ENCODE measurements at places on chromosomes 6 and 20.

DNA sequence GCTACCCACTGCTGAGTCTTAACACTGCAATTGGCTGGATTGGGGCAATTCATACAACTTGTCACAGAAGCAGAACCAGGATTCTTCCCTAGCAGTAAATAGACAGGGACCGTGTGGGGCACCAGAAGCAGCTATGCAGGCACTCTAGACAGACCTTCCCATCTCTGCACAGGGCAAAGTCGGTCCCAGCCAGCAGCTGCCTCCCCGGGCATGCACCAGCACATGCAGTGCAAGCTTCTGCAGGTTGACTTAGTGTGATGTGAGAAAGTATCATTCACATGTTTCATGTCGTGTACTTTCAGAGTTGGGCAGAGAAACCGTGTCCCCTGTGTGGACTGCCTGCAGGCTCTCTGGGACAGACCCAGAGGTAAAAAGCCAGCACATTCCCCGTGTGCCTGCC lies 98.0 kb upstream of the FOXA2 start:
- DNase-seq = no peak

DNA sequence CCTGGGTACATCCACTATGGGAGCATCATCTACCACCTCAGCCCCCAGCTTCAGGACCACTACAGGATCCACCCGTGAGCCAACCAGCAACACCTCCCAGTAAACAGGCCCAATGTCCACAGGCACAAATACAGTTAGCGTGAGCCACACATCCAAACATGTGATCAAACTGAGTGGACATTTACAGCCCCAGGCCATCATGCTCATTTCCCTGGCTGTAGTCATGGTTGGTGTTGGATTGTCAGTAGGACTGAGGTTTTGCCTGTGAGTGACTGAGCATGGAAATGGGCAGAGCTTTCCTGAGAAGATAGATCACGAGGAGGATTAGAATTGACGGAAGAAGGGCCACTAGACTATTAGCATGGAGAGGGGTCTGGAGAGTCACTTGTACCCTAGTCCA lies 10.7 kb upstream of the MUC21 start:
- DNase-seq = no peak

GRCh38 chr6:12845224-12846004 lies 128.8 kb downstream of the PHACTR1 start:
- DNase-seq = no peak

DNA sequence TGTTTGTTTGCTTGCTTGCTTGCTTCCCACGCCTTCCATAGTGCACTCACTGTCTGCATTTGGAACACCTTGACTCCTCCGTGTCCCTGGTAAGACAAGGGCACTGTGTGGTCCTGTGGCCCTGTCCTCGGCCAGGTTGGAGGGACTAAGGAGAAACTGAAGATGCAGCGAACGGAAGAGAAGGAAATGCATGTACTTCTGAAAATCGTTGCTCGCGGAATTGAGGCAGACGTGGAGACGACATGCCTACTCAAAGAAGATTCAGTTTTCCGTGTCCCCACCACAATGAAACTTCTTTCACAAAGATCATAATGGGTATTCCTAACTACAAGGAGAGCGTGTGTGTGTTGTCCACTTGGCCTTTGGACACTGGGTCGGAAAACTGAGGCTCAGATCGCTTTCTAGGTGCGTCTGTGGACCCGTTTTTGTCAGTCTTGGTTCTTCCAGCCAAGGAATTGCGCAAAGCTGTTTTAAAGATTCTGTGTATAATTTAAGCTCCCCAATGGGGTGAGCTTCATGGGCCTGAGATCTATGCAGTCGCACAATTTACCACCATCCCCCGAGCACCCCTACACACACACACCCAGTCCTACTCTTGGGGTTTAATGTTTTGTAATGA lies 120.4 kb upstream of the ZNF184 start:
- DNase-seq = no peak

DNA sequence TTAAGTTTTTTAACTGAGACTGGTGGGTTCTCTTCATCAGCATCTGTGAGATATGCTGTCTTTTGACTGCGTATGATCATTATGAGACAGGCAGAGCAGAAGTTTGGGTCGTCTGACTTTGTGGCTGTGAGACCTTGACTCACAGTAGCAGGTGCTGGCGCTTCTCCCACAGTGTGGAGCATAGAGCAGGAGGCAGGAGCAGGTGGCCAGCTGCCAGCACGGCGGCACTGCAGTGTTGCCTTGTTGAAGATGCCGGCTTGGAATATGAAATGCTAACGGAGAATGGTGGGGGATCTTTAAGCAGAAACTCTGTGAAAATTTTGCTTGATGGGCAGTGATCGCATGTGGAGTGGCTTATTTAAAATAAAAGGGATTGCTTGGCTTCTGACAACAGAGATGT lies 105.0 kb downstream of the TIAM2 start:
- DNase-seq = peak; percentile 71

DNA sequence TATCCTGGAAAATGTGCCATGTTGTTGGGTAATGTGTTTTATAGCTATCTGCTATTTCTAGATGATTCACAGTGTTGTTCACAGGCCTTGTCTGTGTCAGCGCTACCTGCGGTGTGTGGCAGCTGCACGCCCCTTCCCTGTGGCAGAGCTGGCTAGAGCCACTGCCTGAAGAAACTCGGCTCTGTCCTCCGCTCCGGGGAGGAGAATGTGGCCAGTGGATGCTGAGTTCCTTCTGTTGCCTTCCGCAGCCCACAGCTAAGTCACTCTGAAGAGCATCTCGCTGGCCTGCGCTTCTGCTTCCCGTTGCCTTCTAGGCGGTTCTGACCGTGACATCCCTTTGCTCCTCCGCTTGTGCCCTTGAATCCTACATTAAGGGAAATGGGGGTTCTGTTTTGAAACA lies 135.1 kb downstream of the PLG start:
- DNase-seq = no peak

DNA sequence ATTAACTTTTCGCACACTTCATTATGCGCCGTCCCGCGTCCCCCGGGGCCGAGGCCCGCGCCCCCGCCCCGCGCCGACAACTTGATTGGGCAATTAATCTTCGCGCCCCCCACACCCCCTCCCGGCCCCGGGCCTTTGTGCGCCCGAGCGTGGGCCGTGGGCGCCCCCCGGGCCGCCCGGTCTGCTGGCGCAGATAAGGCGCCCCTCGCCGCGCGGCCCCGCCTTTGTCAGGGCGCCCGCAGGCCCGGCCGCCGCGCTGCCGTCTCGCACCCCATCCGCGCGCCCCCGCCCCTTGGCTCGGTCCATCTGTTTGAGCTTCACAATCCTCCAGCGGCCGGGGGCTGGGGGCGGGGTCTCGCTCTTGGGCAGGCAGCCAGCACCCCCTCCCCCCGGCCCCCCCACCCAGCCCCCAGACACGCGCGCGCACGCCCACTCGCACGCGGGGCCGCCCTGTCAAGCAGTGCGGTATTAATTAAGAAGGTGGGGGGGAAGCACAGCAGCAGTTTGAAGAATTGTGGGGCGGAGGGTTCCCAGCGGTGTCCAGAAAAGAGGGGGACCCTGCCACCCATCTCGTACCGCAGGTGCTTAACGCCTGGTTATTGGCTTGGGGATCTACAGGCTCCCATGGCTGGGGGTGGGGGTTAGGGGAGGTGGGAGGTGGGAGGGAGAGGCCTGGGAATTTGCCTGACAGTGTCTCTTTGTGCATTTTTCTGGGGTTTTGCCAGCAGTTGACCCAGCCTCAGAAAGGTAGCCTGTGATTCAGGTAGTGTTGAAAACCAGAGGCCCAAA lies 34.6 kb upstream of the SCRT2 start:
- no peak for DNase-seq

DNA sequence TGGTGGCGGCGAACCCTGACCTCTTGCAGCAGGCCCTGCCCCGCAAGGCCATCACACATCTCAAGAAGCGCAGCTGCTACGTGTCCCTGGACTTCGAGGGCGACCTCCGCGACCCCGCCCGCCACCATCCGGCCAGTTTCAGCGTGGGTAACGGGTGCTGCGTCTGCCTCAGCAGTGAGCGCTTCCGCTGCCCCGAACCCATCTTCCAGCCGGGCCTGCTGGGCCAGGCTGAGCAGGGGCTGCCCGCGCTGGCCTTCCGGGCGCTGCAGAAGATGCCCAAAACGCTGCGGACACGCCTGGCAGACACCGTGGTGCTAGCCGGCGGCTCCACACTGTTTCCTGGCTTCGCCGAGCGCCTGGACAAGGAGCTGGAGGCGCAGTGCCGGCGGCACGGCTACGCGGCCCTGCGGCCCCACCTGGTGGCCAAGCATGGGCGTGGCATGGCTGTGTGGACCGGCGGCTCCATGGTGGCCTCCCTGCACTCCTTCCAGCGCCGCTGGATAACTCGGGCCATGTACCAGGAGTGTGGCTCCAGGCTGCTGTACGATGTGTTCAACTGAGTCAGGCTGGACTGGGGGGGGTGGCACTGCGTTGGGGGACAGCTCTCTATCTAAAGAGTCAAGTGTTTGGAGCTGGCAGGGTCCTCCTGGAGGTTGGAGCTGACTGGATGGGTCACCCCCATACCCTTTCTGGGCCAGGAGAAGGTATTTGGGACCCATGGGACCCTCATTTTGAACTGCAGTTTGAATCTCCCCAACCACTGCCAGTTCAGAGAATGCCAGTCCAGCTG lies 1.1 kb downstream of the ACTL10 start:
- DNase-seq = no peak

DNA sequence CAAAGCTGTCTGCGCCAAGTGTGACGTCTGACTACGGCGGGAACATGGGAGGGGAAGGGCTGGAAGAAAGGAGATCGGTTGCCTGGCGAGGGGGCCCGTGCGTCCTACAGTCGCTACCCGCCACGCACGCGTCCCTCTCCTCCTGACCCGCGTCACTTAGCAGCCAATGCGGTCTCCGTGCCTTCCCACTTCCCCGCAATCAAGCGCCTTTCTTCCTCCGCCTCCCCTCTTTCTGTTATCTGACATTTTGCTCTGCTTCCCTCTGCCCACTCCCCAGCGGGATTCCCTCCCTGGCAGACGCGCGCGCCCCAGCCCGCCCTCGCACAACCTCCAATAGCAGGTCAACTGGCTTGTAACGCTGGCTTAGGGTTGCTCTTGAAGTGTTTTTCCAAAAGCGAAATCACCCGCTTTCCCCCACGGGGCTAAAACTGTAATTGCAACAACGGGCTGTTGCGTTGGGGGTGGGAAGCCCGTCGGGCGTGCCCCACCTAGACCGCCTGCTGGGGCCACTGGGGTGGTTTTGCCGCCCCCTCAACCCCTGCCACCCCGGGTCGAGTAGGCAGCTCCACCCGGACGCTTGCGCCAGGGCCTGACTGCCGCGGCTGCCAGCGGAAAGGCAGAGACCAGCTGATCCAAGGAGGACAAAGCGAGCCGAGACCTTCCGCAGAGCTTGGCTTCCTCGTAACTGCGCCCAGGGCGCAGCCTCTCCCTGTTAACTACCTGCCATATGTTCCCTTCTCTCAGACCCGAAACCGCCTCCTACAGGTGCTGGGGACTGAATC lies 6.2 kb upstream of the SOX4 start:
- peak; percentile 75 for DNase-seq

DNA sequence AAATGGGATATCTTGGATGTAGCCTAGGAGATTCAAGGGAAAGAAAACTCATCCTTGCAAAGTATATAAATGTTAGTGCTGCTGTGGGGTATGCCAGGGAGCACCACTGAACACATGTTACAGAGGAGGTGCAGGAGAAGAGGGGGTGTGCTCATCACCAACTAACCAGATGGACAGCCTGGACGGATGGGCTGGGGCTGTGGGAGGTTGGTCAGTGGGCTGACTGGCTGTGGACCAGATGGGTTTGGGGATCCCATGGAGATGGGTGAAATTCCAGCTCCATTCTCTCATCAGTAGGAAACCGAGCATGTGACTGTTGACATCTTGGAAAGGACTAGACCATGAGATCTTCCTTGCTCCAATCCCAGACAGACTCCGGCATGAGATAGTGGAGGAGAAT lies 201.0 kb downstream of the LRFN2 start:
- DNase-seq = no peak

GRCh38 chr20:25865715-25866656 lies 169.3 kb upstream of the ZNF337 start:
- DNase-seq = peak; percentile 44

DNA sequence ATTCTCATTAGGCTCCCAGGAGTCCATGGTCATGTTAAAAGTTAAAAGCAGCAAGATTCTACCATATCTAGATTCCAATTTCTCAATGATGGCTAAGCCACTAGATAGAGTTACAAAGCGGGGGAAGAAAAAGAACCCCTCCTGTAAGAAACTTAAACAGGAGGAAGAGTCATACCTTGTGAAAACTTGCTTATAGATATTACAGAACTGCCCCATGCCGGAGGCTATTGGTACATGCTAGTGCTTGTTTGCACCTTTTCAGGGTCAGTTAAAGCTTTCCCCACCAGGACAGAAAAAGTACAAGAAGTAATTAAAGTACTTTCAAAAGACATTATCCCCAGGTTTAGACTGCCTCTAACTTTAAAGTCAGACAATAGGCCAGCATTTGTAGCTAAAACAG lies 15.5 kb upstream of the GSTA3 start:
- no peak for DNase-seq

DNA sequence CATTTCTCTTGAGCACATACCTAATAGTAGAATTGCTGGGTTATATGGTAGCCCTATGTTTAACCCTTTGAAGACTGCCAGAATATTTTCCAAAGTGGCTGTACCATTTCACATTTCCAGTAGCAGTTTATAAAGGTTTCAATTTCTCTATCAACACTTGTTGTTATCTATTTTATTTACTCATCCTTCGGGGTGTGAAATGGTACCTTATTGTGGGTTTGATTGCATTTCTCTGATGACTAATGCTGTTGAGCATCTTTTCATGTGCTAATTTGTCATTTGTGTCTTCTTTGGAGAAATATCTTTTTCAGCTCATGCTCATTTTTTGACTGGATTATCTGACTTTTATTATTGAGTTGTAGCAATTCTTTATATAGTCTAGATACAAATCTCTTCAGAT lies 5.4 kb downstream of the ENPP4 start:
- DNase-seq = no peak

GRCh38 chr20:33400812-33401183 lies 521 bp downstream of the CDK5RAP1 start:
- DNase-seq = no peak

DNA sequence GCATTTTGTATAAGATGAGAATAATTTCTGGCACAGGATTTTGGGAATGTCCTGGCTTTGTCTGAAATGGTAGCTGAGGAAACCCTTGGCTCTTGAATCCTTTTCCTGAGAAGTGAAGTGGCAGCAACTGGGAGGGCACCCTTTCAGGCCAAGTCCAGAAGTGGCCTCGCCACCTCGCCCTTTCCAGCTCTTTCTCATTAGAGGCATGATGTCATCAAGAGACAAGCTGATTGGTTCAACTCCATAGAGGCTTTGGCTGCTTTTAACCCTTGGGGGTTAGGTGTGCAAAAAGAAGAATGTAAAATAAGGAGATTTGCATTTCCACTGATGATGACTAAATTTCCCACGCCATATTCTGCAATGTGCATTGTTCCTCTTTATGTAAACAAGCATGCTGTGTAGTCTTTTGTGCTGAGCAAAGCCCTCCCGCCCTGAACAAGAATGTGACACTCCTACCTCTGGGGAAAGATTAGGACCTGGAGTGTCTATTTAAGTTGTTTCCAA lies 116.5 kb downstream of the TCP11 start:
- no peak for DNase-seq

GRCh38 chr20:39395478-39396291 lies 433.5 kb downstream of the DHX35 start:
- no peak for DNase-seq

- DNase-seq = peak; percentile 30
Observed at GRCh38 chr6:3228046-3228671, 706 bp upstream of the TUBB2B start.
